Fibroblast of the aortic adventitia (primary cell): ENCODE measurements at places on chromosomes 16 and 17.

DNA sequence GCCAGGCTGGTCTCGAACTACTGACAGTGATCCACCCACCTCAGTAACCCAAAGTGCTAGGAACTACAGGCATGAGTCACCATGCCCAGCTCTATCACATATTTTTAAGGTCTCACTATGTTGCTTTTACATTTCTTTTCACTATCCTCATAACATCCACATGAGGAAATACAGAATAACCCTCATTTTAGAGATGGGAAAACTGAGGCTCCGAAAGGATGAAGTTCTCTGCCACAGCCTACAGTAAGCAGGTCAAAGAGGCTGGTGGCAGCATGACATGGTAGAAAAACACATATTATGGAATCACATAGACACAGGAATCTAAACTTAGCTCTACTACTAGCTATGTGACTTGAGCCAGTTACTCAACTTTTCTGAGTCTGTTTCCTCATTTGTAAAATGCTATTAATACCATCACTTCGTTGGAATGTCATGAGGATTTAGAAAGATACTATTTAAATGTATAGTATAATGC lies 32.2 kb downstream of the APPBP2 start:
- no peak for DNase-seq

DNA sequence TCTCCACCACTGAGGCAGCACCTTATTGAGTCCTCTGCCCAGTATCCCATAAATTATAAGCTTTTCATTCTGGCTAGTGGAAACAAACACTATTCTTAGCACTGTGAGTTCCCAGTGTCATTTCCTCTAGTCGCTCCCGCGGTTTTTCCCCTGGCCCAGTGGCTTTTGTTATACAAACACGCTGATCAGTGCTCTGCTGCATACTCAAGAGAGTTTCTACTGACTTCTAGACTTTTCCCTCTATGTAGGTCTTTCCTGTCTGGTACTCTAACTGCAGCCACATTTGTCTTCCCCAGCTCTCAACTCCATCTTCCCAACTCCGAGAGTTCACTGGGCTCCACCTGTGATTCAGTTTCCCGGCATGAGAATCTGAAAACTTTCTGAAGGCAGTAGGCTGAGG lies 556.6 kb upstream of the SALL1 start:
- no peak for DNase-seq

DNA sequence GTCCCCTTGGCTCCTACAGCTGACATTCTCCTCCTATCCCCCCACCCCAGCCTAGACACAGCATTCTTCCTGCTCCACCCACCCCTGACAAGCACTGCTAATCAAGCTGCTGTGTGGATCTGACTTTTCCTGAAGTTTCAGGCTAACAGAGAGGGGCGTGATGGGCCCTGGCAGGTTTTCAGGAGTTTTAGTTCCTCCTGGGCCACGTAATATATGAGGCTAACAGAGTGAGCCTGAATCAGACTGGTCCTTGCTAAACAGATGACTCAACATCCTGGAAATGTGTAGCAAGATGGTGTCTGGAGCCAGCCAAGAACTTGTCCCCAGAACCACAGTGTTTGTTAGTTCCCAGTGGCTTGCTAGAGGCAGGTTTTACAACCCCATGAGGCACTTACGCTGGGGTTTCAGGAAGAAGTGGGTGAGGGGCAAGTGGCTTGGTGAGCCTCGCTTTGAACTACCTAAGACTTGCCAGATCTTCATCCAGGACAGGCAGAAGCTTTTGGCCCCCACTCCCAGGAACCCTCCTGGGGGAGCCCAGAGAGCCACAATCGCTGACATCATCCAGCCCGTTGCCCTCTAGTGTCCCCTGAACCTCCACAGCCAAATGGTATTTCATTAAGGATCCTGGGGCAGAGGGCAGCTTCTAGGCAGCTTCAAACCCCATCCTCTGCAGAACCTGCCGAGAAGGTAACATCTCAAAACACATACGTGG lies 15.9 kb downstream of the TMEM92 start:
- DNase-seq: peak; percentile 99

DNA sequence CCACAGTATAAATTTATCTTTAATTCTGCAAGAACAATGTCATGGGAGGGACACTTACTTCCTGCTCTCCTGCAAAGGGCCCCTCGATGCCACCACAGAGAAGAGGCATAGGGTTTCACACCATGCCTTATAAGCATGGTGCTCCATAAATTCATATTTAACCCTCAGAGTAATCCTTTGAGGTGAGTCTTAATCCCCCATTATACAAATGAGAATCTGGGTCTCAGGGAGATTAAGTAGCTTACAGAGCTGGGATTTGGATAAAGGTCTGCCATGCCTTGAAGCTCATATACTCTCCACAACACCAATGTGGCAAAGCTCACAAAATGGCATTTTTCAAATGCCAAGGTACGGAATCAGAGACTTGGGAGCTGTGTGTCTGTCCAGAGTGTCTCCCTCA lies 268.5 kb upstream of the CCL2 start:
- DNase-seq: no peak
